Amniotic stem cell (primary cell): ENCODE measurements at places on chromosomes 7 and 10.

GRCh38 chr10:70607936-70608335, 5.4 kb upstream of the PRF1 start:
- no peak for DNase-seq

GRCh38 chr7:143015084-143015483, 11.8 kb downstream of the OR9A2 start:
- DNase-seq = no peak

DNA sequence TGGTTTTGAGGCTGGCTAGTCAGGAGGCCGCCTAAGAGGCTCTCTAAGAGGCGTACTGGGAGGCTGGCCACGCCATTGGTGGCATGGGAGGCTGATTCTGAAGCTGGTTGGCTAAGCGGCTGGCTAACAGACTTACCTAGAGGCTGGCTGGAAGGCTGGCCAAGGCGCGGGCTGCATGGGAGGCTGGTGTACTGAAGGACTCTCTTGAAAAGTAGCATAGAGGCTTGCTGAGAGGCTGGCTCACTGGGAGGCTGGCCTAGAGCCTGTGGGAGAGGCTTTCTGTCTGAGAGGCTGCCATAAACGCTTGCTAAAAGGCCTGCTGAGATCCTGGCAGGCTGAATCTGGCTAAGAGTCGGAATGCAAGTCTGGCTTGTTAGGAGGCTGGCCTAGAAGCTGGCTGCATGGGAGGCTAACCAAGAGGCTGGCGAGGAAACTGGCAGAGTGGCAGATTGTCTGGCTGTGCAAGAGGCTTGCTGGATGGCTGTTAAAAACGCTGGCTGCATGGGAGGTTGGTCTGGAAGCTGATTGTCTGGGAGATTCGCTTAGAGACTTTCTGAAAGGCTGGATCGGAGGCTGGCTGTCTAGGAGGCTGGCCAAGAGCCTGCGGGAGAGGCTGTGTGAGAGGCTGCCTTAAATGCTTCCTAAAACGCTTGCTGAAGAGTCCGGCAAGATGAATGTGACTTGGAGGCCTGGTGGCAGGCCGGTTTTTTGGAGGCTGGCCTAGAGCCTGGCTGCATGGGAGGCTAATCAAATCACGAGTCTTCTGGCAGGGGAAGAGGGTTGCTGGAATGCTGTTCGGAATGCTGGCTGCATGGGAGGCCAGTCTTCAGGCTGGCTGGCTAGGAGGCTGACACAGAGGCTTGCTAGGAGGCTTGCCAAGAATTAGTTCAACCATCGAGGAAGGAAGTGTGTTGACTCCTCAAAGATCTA, 134.2 kb downstream of the OR13A1 start:
- DNase-seq = no peak

DNA sequence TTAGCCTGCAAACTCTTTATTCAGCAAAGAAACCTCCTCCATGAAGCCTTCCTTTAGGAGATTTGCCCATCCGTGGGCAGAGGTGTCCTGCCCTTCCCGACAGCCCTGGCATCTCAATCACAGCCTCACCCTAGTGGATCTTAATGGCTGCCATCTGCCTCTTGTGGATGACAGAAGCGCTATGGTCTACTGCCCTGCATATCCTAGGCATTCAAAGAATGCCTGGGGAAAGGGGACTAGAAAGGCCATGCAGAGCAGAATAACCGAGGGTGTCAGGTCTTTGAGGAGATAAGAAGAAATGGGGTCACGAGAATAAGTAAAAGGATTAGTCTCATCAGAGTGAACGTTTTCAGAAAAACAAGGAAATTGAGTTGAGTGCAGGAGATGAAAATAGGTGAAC, 57.7 kb upstream of the SPOCK2 start:
- DNase-seq = no peak
